Activated T-helper 1 cell treated with anti-CD3 and anti-CD28 coated beads, Interleukin-2, amount 50 U/mL, for 16 hours (primary cell): ENCODE measurements at places on chromosomes 5 and 9.

- DNase-seq = no peak
Measured at GRCh38 chr5:27963050-27963783, 924.8 kb upstream of the CDH9 start.

DNA sequence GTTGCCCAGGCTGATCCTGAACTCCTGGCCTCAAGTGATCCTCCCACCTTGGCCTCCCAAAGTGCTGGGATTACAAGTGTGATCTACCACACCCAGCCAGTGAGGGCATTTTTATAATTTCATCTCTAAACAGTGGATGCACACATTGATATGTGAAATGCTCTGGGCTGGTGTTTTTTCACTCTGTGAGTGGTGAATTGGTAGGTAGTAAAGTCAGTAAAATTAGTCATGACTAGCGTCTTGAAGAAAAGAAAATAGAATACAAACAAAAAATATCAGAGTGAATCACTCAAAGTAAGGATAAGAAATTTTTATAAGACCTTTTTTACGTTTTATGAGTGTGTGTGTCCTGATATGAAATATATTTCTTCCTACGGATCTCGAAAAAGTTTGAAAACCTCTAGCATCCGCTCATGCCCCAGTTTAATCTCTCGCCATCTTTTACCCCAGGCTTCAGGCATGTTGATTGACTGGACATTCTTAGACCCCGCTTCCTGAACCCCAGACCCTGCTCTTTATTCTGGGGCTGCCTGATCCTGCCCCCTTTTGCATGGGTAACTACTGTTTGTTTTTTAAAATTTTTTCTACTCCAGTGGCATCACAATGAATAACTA, 14.0 kb downstream of the OSTF1 start:
- no peak for DNase-seq

- no peak for DNase-seq
Measured at GRCh38 chr5:95406426-95407090, 15.4 kb downstream of the FAM81B start.

DNA sequence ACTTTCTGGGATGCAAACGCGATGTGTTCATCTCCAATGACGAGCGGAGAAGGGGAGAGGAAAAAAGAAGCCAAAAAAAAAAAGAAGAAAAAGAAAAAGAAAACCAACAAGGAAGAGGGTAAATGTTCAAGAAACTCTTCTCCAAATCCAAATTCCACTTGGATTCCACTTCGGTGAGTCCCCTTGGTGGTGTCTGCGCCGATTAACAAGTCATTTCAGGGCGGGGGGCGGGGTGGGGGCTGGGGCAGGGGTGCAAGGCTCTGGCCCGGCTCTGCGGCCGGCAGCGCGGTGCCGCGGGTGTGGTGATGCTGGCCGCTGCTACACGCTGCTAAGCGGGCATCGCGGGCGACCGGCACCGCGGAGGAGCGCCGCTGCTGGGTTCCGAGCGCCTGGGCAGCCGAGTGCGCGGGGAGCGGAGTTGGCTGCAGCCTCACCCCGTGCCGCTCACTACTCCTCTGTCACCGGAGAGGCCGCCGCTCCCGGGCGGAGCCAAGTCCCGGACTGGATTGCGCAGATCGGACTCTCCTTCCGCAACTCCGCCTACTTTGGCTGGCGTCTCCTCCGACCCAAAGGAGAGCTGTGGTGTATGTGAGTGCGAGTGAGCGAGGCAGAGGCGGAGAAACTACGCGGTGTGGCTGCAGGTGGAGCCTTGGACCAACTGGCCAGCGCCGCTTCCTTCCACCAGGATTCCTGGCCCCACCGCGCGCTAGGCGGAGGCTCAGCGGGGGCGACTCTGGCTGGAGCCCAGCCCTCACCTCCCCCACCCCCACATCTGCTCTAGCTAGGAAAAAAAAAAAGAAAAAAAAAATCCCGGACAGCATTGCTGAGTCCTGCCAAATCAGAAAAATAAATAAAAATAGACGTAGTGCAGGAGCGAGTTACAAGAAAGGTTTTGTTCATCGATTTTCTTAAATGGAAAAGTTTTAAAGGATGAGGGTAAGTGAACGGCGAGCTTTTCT, at the start of gene SEMA6A:
Gene SEMA6A (minus strand): TSS at position 457 of the 959 bp plus-strand sequence. CDS start 69,879 bp downstream, outside the sequence.
- no peak for DNase-seq

- no peak for DNase-seq
Measured at GRCh38 chr9:30193421-30193820, 2191.0 kb upstream of the ACO1 start.

- no peak for DNase-seq
Measured at GRCh38 chr5:112691339-112691680, 46.4 kb upstream of the APC start.

DNA sequence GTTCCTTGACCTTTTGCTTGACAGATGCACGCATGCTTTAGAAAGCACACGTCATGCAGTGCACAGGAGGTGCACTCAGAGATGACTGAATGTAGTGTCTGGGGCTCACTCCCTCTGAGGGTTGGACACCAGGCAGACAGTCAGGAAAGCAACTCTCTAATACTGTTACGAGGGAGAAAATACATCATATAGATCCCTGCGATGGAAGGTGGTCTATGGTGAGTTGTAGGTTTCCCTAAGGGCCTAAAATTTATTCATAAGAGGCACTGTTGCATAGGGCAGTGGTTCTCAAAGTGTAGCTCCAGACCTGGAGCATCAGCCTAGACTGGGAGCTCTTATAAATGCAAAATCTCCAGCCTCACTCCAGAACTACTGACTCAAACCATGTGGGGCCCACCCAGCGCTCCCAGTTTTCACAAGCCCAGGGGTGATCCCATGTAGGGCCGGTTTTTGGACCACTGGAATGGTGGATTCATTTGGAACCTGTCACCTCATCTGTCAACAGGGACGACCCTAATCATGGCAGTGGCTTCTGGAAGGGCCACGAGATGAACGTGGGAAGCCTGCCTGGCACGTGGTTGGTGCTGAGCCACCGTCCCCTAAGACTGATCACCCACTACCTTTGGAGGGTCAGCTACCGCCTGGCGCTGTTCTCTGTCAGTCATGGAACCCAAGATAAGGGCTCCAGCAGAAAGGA, 16.8 kb upstream of the PHF19 start:
- no peak for DNase-seq

GRCh38 chr5:124702525-124702924, 43.9 kb downstream of the ZNF608 start:
- DNase-seq = no peak

- DNase-seq = no peak
Measured at GRCh38 chr5:176646049-176646706, 1.1 kb upstream of the TSPAN17 start.

DNA sequence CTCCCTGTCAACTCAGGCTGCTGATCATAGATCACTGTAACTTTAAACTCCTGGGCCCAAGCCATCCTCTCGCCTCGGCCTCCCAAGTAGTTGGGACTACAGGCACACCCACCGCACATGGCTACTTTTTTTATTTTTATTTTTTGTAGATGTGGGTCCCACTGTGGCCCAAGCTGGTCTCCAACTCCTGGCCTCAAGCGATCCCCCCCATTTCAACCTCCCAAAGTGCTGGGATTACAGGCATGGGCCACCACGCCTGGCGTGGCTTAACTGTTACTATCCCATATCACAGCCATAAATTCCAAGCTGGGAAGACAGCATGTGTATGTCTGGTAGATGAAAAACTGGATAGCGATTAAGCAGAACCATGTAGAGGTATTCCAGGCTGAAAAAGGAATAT, 1.0 kb downstream of the HDAC3 start:
- DNase-seq = no peak

GRCh38 chr5:16524286-16524685, 58.7 kb upstream of the ZNF622 start:
- no peak for DNase-seq

- no peak for DNase-seq
Measured at GRCh38 chr5:144405991-144406390, 235.3 kb downstream of the KCTD16 start.

GRCh38 chr9:131854896-131855613, 115.2 kb upstream of the RAPGEF1 start:
- DNase-seq = no peak

GRCh38 chr5:72835633-72836032, 19.2 kb downstream of the TNPO1 start:
- DNase-seq = no peak

DNA sequence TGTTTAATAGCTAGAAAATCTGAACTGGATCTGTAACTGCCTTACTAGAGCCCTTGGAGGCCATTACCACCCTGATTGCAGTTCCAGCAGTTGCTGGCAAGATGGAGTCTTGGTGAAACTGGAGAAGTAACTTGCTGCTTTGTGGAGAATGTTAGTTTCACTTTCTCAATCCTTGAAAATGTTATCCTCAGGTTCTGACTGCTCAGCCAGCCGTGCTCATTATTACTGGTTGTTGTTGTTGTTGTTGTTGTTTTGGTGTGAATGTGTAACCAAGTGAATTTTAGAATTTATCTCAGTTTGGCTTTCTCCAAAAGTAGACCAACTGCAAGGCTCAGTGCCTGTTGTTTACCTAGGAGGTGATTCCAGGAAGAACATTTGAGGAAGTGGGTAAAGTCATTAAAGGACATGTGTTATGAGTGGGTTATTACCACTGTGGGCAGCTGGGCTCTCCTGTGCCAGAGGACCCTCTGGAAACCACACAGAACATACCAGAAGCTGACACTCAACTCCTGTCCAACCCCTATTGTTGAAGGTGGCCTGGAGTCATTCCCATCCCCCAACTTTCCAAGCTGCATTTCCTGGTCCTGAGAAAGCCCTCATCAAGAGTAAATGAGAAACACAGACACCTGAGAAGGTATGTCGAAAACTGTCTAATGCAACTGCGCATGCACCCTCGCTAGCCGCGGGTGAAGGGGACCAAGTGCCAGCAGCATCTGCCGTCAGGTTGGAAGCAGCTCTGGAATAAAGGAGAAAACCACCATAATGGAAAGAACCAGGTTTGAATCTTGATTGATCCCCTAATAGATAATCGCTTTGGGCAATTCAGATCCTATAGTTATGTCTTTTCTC, 111.6 kb downstream of the CMYA5 start:
- DNase-seq = no peak

DNA sequence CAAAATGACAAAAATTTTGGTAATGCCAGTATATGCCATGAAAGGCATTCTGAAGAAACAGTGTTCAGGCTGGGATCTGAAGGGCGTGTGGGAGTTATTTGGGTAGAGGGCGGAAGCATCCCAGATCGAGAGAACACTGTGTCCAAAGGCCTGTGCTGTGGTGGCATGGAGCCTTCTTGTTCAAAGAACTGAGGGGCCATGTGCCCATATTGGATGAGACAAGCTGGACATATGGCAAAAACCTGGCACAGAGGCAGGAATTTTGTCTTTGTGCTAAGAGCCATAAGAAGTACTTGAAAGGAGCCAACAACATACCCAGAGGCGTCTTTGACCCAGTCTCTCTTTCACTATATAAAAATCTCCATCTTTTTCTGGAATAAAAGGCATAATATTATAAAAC, 128.0 kb downstream of the SYK start:
- no peak for DNase-seq

DNA sequence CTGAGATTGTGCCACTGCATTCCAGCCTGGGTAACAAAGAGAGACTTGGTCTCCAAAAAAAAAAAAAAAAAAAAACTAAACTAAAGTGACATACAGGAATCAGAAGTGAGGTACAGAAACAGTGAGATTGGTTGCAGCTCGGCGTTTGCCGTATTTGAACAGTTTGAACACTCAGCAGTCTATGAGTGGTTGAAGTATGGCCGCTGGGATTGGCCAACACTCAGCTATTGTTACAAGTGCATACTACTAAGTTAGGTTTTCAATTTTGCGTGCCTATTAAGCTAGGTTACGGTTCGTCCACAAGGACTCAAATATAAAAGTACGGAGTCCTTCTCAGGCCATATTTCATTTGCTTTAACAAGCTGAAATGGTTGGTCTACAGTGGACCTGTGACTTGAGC, 3.3 kb upstream of the TSC1 start:
- DNase-seq = no peak

DNA sequence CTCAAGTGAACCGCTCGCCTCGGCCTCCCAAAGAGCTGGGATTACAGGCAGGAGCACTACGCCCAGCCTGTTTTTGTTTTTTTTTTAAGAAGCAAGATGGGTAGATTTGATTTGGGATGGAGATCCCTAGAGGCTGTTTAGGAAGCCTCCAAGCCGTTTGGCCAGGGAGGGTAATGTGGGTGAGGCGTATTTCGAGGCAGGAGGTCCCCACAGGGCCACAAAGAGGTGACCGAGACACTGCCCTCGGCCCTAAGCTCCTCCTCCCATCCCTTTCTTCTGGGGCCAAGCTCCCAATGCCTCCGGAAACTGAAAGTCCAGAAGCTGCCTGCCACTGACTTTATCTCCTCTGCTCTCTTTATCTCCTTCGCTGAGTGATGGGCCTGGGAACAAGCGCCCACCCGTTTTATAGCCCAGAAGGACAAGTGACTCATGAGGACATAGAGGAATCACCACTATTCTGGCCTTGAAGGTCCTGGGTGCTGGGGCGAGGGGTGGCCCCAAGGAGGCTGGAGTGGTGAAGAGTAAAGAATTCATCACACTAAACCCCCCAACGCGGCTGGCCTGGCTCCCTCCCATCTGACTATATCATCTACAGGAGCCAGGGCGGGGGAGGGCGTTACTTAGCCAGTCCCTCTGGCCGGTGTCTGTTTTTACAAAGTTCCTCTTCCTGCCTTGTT, 2.0 kb upstream of the RALGDS start:
- DNase-seq = no peak

DNA sequence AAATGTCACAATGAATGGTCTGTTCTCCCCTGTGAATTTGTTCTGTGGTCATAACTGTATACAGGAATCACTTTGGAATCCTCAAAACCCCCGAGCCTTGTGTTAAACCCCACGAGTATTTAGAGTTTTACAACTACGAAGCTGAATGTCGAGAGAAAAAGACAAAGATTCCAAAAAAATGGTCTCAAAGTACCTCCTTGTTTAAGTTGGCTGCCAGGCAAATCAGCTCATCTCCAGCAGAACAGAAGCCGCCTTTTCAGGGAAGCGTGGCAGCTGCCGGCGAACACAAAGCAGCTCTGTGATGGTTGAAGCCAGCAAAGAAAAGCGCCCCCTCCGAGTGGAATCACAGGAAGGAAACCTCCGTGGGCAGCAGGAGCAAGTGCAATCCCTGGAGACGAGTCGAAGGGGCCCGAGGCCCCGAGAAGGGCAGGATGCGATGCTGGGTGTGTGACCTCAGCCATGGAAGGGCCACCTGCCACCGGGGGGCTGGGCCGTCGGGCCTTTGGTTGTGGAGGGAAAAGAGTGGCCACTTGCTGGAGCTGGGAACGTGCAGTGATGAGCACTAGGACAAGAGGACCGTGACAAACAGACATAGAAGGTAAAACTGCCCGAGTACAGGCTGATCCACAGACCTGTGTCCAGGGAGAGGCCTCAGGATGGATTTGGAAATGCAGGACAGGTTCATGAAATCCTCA, 706.4 kb downstream of the SEMA5A start:
- no peak for DNase-seq

GRCh38 chr5:107294669-107295068, 376.1 kb downstream of the EFNA5 start:
- DNase-seq = no peak

DNA sequence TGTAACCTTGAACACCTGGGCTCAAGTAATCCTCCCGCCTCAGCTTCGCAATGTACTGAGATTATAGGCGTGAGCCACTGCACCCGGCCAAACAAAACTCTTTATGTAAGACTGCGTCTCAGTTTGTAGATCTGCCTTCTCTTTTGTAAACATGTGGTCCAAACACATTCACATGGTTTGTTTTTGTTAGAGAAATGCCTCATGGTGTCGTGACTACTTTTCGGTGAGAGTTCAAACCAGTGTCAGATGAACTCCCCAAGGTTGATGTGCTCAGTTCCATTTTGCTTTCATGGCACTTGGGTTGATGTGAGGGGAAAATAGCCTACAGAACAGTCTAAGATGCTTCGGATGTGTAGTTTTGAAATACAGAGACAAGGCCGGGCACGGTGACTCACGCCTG, 231.6 kb downstream of the GOLPH3 start:
- DNase-seq = no peak

- DNase-seq = no peak
Measured at GRCh38 chr5:83492331-83492730, 20.8 kb downstream of the VCAN start.
